ENCODE measurements at places on chromosomes 16 and 17.

DNA sequence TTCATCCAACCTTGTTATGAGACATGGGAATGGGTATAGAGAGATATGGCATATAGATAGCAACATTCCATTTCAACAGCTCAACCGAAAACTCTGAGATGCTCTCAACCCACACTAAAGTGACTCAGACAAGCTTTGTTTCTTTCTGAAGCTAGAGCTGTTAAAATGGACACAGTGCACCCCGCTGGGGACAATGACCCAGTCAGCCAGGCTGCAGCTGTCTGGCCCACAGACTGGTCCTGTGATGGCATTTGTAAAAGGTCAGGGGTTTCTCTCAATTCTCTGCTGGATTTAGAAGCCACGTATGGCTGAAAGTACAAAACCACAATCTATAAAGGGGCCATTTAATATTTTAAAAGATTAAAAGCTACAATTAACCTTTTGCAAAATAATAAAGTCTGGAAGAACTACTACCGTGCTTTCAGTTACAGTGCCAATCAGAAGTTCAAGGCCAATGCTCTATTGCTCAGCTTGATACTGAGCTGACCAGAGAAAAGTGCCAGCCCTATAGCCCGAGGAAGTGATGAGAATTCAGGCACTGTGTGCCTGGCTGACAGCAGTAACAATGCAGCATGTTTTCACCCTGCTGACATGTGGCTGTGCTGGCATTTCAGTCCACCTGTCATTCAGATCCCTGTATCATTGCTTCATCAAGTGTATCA, 60.2 kb downstream of the TEX2 start:
- H3K4me1 ChIP-seq: peaks cover 21% of the 10 kb centered on the region
- H3K27me3 ChIP-seq: no peaks in the 10 kb centered on the region
- H3K36me3 ChIP-seq: no peaks in the 10 kb centered on the region
- H3K27ac ChIP-seq: no peak overlapping the region

DNA sequence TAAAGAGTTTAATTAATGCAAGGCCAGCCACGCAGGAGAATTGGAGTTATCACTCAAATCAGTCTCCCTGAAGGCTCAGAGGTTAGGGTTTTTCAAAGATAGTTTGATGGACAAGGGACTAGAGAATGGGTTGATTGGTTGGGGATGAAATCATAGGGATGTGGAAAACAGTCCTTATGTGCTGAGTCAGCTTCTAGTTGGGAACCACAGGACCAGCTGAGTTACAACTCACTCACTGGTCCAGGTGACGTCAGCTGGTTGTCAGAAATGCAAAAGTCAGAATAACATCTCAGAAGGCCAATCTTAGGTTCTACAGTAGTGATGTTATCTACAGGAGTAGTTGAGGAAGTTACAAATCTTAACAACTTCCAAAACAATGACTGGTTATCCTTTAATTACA, 47.6 kb downstream of the CPD start:
- no peak for DNase-seq
- no peak overlapping the region for H3K4me3 ChIP-seq

DNA sequence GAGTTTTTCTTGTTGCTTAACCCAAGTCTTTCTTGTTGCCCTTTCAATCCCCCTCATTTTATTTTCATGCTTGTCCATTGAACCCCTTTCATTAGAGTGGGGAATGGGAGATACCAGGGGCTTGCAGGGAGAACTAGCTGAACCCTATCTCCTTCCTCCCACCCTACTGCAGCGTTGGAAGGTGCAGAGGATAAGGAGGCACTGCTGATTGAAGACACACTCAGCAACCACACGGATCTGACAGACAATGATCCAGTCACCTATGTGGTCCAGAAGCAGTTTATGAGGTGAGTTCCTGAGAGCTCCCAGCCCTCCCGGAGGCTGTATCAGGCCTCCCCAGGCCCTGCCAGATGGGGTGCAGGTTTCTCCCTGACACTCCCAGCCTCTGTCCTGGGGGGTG, 32.5 kb downstream of the ANKRD40 start:
- no peaks in the 10 kb centered on the region for H3K27me3 ChIP-seq
- H3K4me3 ChIP-seq: no peak overlapping the region
- H3K4me1 ChIP-seq: peaks cover 11% of the 10 kb centered on the region
- no peak for DNase-seq

GRCh38 chr17:40284085-40284713, 3.5 kb upstream of the CDC6 start:
- peak overlapping the region; percentile 91 for H3K27ac ChIP-seq
- peak; percentile 90 for DNase-seq
- peak overlapping the region; percentile 4 for H3K4me3 ChIP-seq
- peaks cover 26% of the 10 kb centered on the region for H3K4me1 ChIP-seq
- H3K27me3 ChIP-seq: no peaks in the 10 kb centered on the region

DNA sequence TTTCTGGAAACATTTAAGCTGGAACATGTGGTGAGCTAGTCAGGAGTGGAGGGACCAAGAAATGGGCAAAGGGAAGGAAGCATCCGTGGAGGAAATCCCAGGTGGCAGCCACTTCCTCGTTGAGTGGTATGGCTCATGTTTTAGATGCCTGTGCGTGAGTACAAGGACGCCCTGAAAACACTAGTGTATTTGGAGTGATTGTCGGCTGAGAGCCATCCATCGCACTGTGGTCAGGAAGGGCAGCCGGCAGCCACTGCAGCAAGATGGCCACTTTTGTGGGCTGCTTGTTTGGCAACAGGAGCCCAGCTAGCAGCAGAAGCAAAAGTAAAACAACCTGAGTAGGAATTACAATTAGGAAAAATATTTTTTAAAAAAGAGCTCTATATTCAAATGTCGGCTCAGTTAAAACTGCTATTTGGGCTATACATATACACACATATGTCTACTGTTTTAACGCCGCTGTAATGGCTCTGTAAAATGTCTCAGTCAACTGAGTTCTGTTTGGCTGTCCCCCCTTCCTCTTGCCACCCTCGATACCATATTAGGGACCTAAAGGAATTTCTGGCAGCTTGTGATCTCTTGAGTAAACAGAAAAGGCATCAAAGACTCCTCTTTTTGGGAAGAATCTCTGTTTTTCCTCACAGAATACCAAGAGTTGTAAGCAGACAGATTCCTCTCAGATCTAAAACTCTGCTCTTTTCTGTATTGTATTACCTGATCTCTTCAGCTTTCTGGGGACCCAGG, 39.2 kb downstream of the BRD7 start:
- DNase-seq: no peak
- H3K36me3 ChIP-seq: peaks cover 53% of the 10 kb centered on the region
- H3K4me3 ChIP-seq: no peak overlapping the region

- H3K4me1 ChIP-seq: peaks cover 41% of the 10 kb centered on the region
- no peak for DNase-seq
- H3K36me3 ChIP-seq: peaks cover 51% of the 10 kb centered on the region
- H3K27ac ChIP-seq: no peak overlapping the region
- H3K27me3 ChIP-seq: no peaks in the 10 kb centered on the region
These were observed 18.3 kb downstream of the MYBBP1A start for GRCh38 chr17:4536742-4537411.

GRCh38 chr16:7716660-7717550, 384.3 kb downstream of the RBFOX1 start:
- H3K27ac ChIP-seq: no peak overlapping the region
- H3K36me3 ChIP-seq: no peaks in the 10 kb centered on the region
- H3K4me3 ChIP-seq: no peak overlapping the region

- H3K4me1 ChIP-seq: peaks cover 6% of the 10 kb centered on the region
- H3K27ac ChIP-seq: no peak overlapping the region
- no peak overlapping the region for H3K4me3 ChIP-seq
- H3K27me3 ChIP-seq: no peaks in the 10 kb centered on the region
These were observed 365.6 kb downstream of the SLC39A11 start for GRCh38 chr17:72726936-72727335.

DNA sequence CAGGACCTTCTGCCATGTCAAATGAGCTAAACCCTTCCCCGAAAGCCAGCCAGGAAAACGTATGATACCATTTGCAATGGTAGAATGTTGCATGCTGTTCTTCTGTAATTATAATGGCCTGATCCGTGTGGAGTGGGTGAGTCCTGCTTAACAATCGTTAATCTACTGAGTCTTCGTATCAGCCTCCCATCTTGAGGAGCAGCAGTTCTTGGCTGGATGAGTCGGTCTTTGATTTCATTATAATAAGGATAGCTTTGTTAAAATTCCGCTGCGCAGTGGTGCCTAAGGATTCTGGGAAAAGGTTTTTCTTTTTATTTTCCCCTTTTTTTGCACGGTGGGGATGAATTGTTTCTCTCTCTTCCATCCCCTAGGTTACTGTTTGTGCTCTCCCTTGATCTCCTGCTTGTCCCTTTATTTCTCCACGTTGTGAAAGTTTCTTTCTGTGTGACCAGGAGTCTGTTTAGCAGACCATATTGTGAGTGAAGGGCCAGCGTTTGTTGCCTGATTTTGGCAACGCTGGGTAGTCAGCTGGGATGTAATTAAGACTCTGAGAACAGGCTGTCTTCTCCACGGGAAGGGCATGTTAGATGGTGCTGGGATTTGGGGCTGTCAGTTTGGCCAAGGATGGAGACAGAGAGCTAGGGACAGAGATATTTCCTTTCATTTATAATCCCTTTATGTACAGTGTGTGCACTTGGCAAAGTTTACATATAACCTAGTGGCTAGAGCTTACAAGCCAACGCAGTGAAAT, 263.0 kb downstream of the FTO start:
- DNase-seq: no peak
- H3K27me3 ChIP-seq: no peaks in the 10 kb centered on the region
- H3K27ac ChIP-seq: no peak overlapping the region
- no peak overlapping the region for H3K4me3 ChIP-seq
- H3K4me1 ChIP-seq: no peaks in the 10 kb centered on the region

- no peaks in the 10 kb centered on the region for H3K36me3 ChIP-seq
- DNase-seq: peak; percentile 52
- H3K27me3 ChIP-seq: no peaks in the 10 kb centered on the region
- no peak overlapping the region for H3K4me3 ChIP-seq
- no peaks in the 10 kb centered on the region for H3K4me1 ChIP-seq
- no peak overlapping the region for H3K27ac ChIP-seq
These were observed 79.3 kb downstream of the ABCC12 start for GRCh38 chr16:48076455-48077012.

DNA sequence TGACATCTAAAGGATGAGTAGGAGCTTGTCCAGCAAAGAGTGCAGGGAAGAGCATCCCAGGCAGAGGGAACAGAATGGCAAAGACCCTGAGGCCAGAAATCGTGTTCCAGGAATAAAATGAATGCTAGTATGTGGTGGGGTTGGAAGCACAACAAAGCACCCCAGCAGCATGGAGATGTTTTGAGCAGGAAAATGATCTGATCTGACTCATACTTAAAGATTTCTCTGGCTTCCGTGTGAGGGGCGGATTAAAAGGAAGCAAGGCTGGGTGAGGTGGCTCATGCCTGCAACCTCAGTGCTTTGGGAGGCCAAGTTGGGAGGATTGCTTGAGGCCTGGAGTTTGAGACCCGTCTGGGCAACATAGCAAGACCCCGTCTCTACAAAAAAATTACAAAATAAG, 2.3 kb downstream of the SLC5A11 start:
- peaks cover 2% of the 10 kb centered on the region for H3K36me3 ChIP-seq
- peak overlapping the region; percentile 84 for H3K27ac ChIP-seq
- H3K27me3 ChIP-seq: no peaks in the 10 kb centered on the region
- DNase-seq: no peak
- no peak overlapping the region for H3K4me3 ChIP-seq
- H3K4me1 ChIP-seq: peaks cover 38% of the 10 kb centered on the region

DNA sequence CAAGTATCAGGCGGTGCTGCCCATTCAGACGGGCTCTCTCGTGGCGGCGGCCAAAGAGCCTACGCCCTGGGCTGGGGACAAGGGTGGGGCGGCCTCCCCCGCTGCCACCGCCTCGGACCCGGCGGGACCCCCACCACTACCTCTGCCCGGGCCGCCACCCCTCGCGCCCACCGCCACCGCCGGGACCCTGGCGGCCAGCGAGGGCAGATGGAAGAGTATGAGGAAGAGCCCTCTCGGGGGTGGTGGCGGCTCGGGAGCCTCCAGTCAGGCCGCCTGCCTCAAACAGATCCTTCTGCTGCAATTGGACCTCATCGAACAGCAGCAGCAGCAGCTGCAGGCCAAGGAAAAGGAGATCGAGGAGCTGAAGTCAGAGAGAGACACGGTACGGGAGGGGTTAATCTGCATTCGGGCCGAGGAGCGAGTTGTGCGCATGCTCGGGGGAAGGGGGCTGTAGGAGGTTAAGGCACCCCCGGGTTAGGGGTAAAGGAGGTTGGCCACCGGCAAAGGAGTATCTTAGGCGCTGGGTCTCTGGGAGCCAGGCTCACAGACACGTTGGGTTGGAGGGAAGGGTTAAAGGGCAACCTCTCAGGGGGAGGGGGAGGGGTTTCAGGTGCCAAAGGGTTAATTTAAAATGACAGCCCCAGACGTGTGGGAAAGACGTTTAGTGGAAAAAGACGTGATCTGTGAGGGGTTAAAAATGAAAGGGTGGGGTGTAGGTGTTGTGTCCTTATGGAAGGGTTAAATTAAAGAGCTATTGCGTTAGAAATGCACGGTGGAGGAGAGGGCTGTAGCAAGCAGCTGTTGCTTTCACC, 1.4 kb downstream of the MSL1 start:
- H3K36me3 ChIP-seq: peaks cover 24% of the 10 kb centered on the region
- no peaks in the 10 kb centered on the region for H3K27me3 ChIP-seq
- DNase-seq: peak; percentile 60
- H3K27ac ChIP-seq: peak overlapping the region; percentile 83

GRCh38 chr17:17134957-17135333, 71.2 kb downstream of the PLD6 start:
- H3K27ac ChIP-seq: no peak overlapping the region
- peaks cover 98% of the 10 kb centered on the region for H3K36me3 ChIP-seq
- no peak for DNase-seq
- H3K4me3 ChIP-seq: no peak overlapping the region
- H3K27me3 ChIP-seq: no peaks in the 10 kb centered on the region

- no peak overlapping the region for H3K4me3 ChIP-seq
- DNase-seq: no peak
- no peaks in the 10 kb centered on the region for H3K4me1 ChIP-seq
- peak overlapping the region; percentile 49 for H3K27ac ChIP-seq
These were observed 26.0 kb downstream of the ERCC4 start for GRCh38 chr16:13945744-13946485.

DNA sequence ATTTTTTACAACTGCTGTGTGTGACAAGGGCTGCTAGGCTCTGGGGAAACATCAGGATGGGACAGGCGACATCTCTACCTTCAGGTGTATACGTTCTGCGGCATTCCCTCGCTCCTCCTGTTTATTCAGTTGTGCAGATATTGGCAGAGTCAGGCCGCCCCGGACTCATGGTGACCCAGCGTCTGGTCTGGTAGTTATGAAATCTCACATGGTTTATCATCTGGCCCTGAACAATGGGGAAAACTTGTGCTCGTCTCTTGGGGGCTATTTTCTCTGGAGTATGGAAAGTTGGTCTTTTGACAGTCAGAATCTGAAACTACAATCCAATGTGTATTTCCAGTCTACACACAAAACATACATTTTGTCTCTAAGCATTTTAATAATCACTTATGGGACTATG, 3.3 kb downstream of the MARCHF10 start:
- no peak for DNase-seq
- H3K36me3 ChIP-seq: no peaks in the 10 kb centered on the region
- no peak overlapping the region for H3K4me3 ChIP-seq
- H3K4me1 ChIP-seq: no peaks in the 10 kb centered on the region

- H3K4me1 ChIP-seq: no peaks in the 10 kb centered on the region
- no peak for DNase-seq
- no peak overlapping the region for H3K4me3 ChIP-seq
- H3K27ac ChIP-seq: no peak overlapping the region
- H3K36me3 ChIP-seq: peaks cover 2% of the 10 kb centered on the region
These were observed 232.1 kb downstream of the C16orf78 start for GRCh38 chr16:49605536-49606254.
